AG08395 (cell line): ENCODE measurements at places on chromosomes 7 and 10.
A peak's percentile ranks its signal among the peaks of the same experiment; 100 is the strongest.

DNA sequence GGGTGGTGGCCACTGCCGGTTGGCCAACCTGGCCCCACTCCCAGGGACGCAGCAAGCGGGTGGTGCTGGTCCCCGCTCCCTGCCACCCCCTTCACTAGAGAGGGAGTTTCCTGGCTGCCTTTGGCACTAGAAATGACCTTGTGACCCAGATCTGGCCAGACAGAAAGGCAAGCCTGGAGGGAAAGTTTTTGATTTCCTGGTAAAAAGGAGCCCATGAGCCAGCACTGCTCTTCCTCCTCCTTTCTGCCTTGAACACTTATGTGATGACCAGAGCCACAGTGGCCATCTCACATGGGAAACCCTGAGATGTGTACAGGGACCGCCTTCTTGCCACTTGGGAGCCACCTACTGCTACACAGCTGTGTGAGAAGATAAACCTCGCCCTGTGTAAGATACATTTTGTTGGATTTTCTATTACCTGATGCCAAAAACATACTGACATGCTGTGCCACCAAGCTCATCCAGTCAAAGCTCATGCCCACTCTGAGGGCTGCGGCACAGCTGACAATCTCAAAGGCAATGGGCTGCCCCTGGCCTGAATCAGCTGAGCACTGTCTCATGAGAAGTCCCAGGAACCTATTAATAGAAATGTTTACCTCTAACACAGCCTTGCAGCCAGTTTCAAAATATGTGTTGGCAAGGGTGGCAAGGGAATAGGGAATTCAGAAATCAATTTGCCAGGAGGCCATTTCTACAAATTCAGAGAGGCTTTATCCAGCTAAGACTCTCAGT lies 94.0 kb downstream of the CYTH3 start:
- DNase-seq: no peak

DNA sequence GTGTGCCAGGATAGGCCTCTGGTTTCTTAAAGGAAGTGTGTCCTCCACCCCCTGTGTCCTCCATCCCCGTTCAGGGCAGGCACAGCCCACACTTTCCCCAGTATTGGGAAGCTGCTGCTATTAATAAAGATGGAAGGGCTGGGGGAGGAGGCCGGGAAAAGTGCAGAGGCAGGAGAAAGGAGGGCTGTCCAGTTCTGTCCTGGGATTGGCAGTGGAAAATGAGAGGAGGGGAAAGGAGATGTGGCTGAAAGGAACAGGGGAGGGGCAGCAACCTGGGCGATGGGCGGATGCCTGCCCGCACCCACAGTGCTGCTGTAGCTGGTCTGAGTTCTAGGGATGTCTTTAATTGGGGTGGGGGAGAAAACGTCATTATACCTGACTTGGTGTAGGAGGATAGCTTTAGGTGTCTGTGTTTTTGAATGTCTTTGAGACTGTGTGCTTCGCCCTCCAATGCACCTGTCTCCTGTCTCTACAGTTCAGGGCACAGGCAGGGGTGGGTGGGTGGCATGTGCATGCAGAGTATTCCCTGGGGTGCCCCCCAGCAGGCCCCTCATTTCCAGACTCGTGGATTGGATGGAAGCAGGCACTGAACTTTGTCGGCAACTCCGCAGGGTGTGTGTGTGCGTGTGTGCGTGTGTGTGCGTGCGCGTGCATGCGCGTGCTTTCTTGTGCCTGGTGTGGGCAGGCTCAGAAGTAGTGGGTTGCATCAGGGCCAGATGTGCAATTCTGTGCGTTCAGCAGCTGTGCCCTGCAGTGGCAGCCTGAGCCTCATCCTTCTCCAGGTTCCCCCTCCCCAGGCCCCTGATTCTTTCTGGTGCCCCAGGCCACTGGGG lies 2.5 kb downstream of the TRIM8 start:
- DNase-seq: no peak

DNA sequence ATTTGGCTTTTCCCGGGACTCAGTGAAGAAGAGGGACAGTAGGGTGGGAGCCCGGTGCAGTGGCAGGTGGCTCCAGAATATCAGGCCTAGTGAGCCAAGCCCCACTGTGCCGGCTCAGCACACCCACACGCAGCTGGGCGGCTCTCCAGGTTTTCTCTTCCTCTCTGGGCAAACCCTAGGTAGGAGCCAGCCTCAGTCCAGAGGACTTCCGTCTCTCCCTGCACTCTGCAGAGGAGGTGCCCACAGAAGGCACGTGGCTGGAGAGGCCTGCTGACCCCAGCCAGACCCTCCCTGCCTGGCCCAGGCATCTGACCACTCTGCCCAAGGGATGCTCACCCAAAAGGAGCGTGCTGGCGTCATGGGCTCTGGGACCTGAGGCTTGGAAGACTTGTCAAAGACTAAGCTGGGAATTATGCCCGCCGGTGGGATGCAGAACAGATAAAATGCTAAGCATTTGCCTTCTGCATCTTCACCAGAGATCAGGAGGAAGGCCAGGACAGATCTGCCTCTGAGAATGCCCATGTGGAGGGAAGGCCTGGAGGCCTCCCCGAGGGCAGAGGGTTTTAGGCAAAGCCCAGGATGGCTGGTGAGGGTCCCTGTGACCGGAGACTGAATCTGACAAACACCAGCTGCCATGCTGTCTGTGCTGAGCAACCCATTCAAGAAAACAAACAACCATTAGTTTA lies 40.2 kb downstream of the TCERG1L start:
- no peak for DNase-seq

DNA sequence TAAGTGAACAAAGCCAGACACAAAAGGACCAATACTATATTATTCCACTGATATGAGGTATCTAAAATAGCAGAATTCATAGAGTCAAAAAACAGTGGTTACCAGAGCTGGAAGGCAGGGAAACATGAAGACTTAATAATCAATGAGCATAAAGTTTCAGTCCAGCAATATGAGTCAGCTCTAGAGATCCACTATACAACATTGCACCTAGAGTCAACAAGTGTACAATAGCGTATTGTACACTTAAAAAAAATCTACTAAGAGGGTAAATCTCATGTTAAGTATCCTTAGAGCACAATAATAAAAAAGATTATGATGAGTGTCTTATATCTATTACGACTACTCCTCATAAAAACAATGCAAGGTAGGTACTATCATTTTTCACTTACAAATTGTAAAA lies 36.1 kb downstream of the C10orf90 start:
- no peak for DNase-seq

DNA sequence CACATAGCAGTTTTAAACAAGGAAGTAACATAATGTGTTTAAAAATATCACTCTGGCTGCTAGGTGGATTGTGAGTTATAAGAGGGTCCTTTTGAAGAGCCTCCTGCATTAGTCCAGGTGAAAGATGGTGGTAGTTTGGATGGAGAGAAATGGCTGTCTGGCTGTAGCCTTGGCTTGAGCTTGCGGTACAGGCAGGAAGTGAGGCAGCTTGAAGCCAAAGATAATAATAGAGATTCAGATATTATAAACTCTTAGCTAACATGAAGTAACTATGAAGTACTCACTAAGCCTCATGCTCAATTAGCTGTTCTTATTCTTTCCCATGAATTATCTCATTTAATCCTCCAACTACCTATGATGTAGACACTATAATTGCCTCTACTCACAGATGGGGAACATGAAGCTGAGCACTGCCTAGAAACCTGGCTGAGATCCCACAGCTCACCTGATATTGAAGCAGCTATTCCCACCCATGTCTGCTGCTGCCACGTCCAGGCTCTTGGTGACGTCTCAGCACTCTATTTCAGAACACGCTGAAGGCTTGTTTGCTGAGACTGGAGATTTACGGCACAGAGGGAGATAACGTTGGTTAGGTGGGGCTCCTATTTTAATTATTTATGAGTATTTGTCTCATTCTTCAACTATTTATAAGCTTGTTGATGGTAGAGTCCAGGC lies 10.4 kb downstream of the C10orf120 start:
- DNase-seq: no peak

- DNase-seq: no peak
Observed at GRCh38 chr7:55502124-55502857, 70.0 kb downstream of the VOPP1 start.

- DNase-seq: no peak
Observed at GRCh38 chr10:93083743-93084539, 10.2 kb downstream of the CYP26A1 start.

GRCh38 chr10:70233939-70234300 lies 691 bp upstream of the PPA1 start:
- no peak for DNase-seq

DNA sequence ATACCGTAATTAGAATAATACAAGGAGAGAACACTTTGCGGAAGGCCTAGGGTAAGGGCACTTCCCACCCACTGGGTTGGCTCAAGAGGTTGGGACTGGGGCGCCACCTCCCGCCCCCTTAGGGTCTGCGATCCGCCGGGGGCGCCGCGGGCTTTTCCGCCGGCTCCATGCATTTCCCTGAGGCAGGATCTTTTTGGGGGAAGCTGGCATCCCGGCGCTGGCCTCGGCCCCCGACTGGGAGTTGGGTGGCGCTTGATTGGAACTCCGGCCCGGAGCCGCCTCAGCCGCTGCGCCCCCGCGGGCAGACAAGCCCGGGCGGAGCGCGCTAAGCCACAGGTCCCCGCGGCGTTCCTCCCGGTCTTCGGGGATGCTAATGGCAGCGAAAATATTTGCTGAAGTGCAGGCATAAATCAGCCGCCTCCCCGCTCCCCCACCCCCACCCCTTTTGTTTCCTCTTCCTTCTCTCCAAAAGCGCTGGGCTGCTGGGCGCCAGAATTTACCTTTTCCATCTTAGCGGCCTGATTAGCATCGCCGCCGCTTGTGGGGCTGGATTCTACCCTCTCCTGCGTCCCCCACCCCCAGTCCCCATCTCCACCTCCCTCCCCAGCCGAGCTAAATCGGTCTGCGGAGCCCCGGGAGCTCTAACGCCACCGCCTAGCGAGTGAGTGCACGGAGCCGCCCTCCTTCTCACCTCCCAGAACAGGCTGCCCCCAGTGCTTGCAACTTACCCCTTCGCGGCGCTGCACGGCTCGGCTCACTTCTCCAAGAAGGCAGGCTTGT lies 5.1 kb downstream of the UNC5B start:
- DNase-seq: no peak

DNA sequence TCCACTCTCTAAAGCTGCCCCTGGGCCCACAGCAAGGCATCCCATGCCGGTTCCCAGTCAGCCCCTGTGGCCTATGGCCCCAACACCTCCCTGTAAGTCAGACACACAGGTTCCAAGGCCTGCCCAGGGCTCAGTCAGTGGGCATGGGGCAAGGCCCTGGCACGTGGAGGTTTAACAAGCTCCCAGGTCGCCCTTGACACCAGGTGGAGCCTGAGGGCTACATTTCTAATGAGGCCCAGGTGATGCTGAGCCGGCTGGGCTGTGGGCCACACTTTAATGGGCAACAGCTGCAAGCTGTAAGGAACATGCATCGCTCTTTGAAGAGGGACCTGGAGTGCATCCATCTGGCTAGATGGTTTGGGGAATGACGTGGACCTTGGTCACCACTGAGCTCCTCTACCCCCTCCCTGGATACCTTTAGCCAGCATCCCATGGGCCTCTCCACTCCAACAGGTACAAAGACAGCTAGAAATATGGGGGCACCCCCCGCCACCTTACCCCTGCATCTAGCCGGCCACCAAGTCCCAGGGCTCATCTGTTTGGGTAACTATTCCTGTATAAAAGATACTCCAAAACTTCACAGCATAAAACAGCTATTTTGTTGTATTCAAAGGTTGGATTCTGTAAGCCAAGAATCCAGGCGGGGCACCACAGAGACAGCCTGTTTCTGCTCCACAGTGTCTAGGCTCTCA lies 122.5 kb downstream of the OAT start:
- peak; percentile 81 for DNase-seq

GRCh38 chr10:69873135-69873639 lies 71.5 kb downstream of the COL13A1 start:
- no peak for DNase-seq

DNA sequence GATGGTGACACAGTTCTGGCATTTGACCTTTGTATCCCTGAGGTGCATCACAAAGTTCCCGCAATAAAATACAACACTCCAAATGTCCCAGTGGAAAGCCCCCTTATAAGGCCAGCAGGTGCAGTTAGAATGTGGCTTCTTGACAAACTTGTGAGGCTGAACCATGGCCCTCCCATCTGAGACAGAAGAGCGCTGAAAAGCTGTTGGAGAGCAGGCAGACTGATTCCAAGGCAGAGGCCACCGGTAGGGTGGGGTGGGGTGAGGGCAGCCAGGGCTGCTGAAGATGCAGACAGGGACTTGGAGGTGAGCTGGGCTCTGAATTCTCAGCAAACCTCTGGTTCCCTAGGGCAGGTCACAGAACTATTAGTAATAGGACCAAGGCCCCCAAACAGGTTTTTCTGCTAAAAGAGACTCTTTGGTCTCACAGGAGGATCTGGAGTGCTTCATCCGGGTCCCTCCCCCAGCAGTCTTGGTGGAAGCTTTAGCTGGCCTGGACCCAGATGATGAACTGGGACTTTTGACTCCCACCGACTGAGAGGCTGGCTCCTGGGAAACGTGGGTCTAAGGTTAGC lies 15.6 kb upstream of the CHST3 start:
- DNase-seq: no peak

DNA sequence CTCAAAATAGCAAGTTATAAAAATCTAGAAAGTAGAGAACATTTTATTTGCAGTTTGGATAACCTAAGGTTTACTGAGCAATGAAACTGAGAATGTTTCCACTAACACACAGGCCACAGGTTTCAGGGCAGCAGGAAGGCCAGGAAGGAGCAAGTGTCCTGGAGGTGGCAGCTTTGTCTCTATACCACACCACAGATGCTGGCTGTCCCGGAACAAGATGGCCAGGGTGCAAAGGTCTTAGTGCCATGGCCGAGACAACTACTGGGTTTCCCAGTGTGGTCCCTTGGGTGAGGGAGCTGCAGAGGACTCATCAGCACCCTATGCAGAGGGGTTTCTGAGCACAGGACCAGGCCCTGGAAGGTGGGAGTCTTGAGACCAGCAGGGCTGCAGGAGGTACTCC lies 92.0 kb downstream of the CTBP2 start:
- no peak for DNase-seq

GRCh38 chr7:29588900-29589696 lies 25.5 kb downstream of the PRR15 start:
- peak; percentile 65 for DNase-seq

GRCh38 chr10:103575416-103576075 lies 82.0 kb downstream of the NEURL1 start:
- DNase-seq: no peak

- no peak for DNase-seq
Observed at GRCh38 chr10:111989136-111989911, 194.2 kb downstream of the GPAM start.

DNA sequence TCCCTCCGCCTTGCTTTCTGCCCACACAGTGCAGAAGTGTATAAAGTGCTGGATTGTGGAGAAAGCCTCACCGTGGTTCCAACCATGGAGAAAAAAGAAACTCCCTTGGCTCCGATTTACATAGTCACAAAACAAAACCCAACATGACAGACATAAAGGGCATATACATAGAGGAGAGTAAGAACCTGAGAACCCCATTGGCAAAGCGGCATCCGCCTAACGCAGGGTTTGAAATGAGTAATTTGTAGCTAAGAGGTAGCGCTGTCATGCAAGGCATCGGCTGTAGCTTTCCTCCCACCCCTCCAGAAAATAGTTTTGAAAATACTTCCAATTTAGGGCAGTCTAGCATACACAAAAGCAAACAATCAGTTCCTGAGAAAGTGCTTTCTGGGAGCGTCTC lies 126.0 kb upstream of the NRBF2 start:
- DNase-seq: no peak
